ENCODE measurements at places on chromosomes 4 and X.

- DNase-seq: no peak
Observed at GRCh38 chr4:73055241-73055897, 14.1 kb downstream of the COX18 start.

GRCh38 chr4:99209671-99210070 lies 9.4 kb downstream of the ADH6 start:
- no peak for DNase-seq

GRCh38 chr4:149031399-149031798 lies 589.2 kb upstream of the NR3C2 start:
- no peak for DNase-seq

GRCh38 chr4:15809058-15809457 lies 30.9 kb downstream of the CD38 start:
- DNase-seq: no peak

- DNase-seq: no peak
Observed at GRCh38 chr4:108868606-108869227, 105.9 kb upstream of the ETNPPL start.

- no peak for DNase-seq
Observed at GRCh38 chr4:78722320-78722719, 53.8 kb upstream of the BMP2K start.

DNA sequence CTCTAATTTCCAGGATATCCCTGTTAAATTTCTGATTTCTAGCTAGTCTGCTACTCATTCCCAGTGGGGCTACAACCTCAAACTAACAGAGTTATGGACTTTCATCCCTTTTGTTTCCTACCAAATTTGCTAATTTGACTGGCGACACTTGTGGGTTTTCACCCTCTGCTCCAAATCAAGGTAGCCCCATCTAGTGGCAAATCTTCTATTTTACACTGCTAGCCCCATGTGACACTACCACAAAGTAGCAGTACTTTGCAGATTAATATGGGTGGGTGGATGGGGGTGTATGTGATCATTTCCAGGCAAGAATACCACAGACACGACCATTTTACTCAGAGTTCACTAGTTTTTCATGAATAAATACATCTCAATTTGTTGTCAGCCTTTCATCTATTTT lies 150.3 kb downstream of the MSL3 start:
- DNase-seq: no peak

- DNase-seq: no peak
Observed at GRCh38 chr4:150950657-150951288, 64.3 kb downstream of the LRBA start.

GRCh38 chr4:99157478-99157935 lies 13.4 kb upstream of the ADH4 start:
- no peak for DNase-seq

DNA sequence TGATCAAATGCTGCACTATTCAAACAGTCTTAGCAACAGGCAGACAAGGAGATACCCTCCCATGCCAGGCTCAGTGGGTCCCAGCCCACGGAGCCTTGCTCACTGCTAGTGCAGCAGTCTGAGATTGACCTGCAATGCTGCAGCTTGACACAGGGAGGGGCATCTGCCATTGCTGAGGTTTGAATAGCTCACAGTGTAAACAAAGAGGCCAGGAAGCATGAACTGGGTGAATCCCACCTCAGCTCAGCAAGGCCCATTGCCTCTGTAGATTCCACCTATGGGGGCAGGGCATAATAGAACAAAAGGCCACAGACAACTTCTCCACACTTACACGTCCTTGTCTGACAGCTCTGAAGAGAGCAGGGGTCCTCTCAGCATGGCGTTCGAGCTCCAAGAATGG lies 26.6 kb upstream of the ZXDB start:
- no peak for DNase-seq

GRCh38 chr4:2891294-2891693 lies 47.6 kb downstream of the ADD1 start:
- no peak for DNase-seq

DNA sequence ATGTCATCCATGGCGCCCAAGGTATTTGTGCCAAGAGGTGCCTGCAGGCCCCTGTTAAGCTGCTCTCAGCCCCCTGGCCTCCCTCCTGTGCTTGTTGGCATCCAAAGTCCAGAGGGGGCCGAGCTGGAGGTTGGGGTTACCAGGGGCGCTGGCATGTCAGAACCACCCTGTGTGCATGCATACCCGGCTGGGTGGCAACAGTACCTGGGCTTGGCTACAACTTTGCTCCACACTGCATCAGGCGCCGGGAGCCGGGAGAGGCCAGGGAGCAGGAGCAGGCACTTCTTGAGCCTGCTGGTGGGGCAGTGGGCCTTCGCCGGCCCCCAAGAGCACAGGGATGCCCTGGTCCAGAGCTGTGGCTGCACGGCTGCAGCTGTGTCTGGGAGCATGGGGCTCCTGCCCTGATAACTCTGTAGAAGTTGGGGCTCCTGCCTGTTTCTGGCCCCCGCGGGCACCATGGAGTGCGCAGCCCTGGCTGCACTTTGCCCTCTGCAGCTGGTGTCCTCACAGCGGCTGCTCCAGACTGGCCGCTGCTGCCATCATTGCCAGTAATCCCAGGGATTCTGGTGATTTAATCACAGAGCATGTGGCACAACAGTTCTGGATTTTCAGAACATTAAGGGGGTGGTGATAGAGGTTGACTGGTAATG lies 130.3 kb downstream of the ARHGAP10 start:
- DNase-seq: no peak

All from GM12892 (cell line).